ENCODE measurements at places on chromosomes 2 and 18.

GRCh38 chr2:233513953-233514655, 52.5 kb downstream of the USP40 start:
- no peak for DNase-seq

GRCh38 chr2:26573241-26573925, 67.8 kb downstream of the CIB4 start:
- no peak for DNase-seq

DNA sequence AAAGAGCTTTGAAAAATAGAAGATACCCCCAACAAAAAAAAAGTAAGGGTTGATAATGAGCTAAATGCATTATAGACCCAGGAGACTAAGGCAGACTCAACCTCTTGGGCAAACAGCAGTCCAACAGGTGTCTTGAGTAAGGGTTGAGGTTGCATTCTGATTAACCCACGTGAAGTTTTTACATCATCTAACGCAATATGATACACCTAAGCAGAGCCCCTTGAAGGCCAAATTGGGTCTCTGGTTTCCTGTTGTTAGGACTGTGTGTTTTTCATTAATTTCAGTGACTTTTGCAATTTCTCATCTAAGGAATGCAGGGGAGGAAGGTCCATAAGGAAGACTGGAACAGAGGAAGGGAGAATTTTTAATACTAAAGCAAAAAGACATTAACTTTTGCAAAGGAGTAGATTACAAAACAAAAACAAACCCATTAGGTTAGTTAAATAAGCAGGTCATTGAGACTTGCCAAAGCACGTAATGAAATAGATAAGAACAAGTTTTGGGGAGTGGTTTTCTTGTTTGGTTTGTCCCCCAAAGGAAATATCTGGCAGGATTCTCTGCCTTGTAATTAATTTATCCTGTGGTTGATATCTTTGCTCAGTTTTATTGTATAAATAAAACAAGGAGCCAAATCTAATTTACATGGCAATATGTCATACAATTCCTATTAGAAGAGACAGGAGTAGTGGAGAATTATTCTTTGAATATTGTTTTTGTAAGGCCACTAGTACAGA, 244.3 kb downstream of the ETAA1 start:
- DNase-seq: no peak

- DNase-seq: no peak
These were observed 231.0 kb downstream of the DCC start for GRCh38 chr18:52570975-52571374.

DNA sequence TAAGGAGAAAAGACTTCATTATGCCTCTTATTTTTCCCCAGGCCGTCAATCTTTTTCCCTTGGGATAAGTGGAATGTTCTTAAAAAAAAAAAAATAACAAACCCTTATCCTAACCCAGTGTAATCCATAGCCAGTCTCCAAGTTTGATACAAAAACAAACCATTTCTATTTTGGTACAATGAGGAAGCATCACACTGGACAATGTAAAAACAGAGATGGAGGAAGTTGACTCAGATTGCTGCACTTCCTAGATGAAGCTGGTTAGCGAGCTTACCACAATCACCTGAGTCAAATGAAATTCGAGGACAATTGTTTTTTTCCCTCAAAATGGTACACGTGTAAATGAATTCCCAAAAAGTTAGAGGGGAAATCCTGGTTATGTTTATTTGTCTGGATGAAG, 259.7 kb downstream of the TCF4 start:
- no peak for DNase-seq

GRCh38 chr2:236535024-236535423, 34.6 kb upstream of the ACKR3 start:
- no peak for DNase-seq

DNA sequence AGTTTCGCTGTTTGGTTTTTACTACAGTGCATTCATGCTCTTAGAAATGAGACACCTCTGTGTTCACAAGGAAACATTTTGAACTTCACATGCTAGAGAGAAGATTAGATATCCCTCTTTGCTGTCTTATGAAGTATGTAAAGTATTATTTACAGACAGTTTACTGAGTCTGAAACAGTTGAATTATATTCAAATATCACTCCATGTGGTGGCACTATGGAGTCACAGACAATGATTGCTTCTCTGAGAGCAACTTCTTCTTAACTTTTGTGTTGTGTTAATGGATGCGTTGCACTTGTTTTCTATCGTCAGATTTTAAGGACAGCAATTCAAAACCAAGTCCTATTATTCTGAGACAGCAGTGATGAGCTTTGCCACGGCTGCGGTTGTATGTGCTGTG, 823.6 kb downstream of the GALR1 start:
- no peak for DNase-seq

- DNase-seq: no peak
These were observed 114.9 kb upstream of the XIRP2 start for GRCh38 chr2:166773308-166773949.

GRCh38 chr2:191791953-191792560, 54.8 kb downstream of the CAVIN2 start:
- no peak for DNase-seq

DNA sequence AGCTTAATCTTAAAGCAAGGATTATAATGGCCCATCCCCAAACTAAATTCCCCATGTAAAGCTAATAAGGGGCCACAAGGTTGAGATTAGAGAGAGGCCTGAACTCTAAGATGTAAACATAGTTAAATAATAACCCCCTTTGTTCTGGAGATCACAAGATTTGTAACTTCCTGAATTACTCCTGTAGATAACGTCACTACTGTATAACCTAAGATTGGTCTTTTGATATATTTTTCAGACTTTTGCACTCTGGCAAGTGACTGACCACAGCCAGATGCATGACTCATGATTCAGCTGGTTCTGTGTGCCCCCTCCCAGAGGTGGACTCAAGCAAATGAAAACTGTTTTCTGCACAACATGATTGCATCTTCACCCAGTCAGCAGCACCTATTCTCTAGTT, 686.0 kb upstream of the DDX18 start:
- DNase-seq: no peak

DNA sequence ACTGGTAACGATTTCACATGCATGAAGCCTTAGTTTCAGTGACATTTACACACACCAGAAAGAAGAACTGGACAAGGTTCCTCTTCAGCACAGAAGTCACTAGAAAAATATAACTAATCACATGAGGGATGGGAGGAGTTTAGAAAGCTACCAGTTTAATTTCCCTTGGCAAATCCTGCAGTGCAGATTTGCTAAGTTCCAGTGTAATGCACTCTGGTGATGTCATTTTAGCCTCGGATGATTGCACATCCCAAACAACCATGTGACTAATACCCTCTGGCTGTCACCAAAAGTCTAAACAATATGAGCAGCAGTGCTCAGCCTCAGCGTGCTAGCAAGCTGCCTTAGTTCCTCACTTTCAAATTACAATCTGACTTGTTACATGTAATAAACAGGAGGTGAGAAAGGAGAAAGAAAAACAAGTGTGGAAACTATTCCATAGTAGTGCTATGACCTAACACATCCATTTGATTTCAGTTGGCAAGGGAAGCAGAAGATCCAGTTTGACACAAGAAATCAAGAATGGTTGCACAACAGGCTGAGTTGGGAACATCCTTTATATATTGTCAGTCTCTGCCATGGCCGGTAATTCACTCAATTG, 35.3 kb upstream of the PPP1CB start:
- DNase-seq: no peak

DNA sequence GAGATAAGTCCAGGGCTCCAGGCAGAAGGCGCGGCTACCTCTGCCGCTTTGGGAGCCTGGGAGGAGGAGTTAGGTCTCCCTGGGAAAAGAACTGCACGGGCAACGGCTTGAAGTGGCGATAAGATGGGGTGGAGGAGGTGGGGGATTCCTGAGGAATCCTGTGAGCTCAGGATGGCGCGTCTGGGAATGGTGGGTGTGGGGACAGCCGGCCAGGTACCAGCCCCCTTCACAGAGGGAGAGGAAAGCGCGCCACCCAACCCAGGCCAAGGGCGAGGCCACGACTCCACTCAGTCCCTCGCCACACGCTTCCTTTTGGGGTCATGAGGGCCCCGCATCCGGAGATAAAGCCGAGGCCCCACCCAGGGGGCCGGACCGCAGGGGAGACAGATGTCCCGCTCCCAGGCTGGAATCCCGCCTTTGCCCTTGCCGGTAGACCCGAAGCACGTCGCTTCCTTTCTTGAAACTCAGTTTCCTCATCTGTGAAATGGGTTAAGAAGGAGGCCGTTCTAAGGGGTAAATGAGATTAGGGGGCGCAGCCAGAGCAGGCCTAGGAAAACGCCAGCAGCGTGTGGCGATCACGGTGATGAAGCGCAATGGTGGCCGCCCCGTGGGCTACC, 1.7 kb upstream of the CTDSP1 start:
- DNase-seq: peak; percentile 55

GRCh38 chr2:121038891-121039616, 245.9 kb downstream of the TFCP2L1 start:
- DNase-seq: no peak

- no peak for DNase-seq
These were observed 2.5 kb downstream of the VIT start for GRCh38 chr2:36698993-36699392.

DNA sequence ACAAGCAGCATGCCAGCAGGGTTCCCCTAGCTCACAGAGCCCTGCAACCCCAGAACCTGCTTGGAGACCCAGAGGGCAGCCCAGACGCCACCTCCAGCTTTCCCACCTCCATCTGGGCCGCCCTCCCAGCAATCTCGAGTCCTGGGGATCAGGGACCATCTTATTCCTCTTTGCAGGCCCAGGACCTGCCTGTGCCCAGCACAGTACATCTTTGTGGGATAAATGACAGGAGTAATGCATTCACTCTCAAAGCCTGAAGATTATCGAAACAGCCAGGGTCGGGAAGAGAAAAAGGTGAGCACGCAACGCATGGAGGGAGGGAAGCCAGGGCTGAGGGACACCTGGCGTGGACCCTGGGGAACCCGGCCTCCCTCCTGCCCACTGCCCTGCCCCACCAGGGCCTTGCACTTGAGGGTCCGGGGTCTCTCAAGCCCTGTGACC, 144.1 kb downstream of the NDUFA10 start:
- DNase-seq: no peak

DNA sequence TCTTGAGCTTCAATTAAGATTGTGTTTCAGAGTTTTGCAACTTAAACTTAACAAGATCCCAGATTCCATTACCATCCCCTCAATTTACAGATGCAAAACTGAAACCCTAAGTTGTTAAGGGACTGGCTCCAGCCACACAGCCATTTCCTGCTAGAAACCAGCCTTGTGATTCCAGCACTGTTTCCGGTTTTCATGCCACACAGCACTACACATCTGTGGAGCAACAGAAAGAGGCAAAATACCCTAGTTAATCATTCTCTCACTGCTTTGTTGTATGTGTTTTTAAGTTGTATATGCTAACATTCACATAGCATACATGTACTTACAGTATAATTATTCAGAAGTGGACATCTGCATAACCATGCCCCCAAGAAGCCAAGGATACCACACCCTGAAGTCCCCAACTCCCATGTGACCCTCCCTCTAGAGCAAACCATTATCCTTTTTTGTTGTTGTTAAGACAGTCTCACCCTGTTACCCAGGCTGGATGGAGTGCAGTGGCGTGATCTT, 87.4 kb downstream of the MYO5B start:
- DNase-seq: no peak

DNA sequence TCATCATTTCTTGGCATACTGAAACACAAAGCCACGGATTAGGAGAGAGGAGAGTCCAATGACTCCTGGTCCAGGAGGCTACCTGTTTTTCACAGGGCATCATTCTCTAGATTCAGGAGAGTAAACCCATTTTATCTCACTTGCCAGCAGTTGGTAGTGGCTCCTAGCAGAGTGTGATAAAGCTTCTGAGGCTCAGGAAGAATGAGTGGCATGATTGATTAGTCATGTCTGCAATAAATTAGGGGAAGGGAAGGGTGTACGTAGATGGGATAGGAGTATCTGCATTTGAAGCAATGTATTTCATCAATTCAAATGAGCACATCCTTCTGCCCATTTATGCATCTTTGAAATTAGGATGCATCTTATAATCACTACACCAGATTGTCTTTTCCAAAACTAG, 31.1 kb upstream of the PNO1 start:
- no peak for DNase-seq

GRCh38 chr2:53989210-53989862, 18.5 kb upstream of the PSME4 start:
- DNase-seq: no peak

DNA sequence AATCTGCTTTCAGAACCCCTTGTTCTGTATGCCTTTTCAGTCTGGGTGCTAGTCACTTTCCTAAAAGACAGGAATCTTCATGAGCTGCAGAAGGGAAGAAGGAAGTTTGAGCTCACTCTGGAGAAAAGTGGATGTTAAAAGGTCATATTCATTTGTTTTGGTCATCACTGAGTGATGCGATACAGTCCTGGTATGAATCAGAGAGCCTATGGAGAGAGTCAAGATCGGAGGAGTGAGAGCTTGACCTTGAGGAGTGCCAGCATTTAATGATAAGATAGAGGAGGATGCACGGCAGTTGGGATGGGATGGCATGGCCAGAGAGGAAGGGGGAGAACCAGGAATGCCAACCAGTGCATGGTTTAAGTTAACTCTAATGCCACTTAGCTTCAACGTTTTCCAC, 19.6 kb downstream of the USP39 start:
- DNase-seq: no peak

- no peak for DNase-seq
These were observed 86.8 kb downstream of the METTL8 start for GRCh38 chr2:171346723-171347557.

DNA sequence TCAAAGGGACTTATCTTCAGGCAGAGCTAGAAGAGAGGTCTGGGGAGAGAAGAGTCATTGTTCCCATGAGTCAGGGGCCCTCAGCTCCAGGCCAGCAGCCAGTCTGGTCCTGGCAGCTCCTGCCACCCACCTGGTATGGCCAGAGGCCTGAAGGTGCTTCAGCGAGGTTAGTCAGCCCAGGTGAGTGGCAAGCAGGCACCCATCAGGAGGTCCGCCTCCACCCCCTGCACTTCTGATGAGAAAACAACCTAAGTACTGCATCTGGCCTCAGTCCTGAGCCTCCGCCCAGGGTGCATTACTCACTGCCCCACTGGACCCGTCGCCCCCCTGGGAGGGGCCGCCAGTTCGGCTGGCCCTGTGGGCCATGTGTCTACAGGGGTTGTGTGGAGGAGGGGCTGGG, 130.2 kb downstream of the INHBB start:
- no peak for DNase-seq

GRCh38 chr2:156765450-156765849, 329.3 kb downstream of the GPD2 start:
- no peak for DNase-seq

GRCh38 chr2:41414486-41415230, 633.2 kb upstream of the PKDCC start:
- no peak for DNase-seq

GRCh38 chr2:3741867-3742602, 38.7 kb downstream of the DCDC2C start:
- DNase-seq: no peak

- no peak for DNase-seq
These were observed 63.4 kb downstream of the LHCGR start for GRCh38 chr2:48691935-48692691.

Measured in activated naive CD4-positive, alpha-beta T cell treated with Interleukin-2 at 50 U/mL for 16 hours (primary cell).